ENCODE measurements at places on chromosomes 5 and 9.

GRCh38 chr5:120644516-120644915, 180.4 kb downstream of the PRR16 start:
- no peak for DNase-seq

- DNase-seq, result no peak
Observed at GRCh38 chr5:139293202-139293506, 386 bp upstream of the MATR3 start.

GRCh38 chr5:35640623-35641022, 23.0 kb downstream of the SPEF2 start:
- DNase-seq, result no peak

GRCh38 chr5:78760366-78760765, 111.8 kb upstream of the LHFPL2 start:
- DNase-seq, result no peak

- no peak for DNase-seq
Observed at GRCh38 chr5:164233791-164234190, 728.4 kb downstream of the MAT2B start.

GRCh38 chr5:57316798-57317327, 143.0 kb downstream of the GPBP1 start:
- DNase-seq, result no peak

DNA sequence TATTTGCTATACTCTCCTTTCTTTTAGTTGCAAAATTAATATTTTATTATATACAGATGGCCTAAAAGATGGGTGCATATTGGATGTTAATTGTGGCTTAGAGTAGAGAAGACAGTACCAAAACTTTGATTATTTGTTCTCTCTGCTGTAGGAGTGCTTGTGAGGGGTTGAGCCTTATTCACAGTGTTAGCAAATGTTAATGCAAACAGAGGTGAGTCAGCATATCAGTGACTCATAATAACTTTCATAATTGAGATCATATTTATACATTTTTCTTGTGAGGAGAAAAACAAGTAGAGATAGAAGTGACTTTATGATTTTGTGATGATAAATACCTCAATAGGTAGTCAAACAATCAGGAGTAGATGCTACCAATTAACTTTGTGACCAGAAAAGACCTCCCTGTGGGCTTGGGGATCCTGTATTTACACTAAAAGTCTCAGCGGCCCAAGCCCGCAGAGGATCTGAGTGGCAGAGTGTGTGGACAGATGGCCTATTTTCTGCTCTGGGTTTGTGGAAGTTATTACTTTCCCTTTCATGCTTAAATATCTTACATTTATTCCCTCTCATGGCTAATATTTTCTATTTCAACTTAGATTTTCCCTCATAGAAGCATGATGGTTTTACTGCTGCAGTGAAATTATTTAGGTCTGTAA, 226.5 kb downstream of the TAF11L14 start:
- DNase-seq, result no peak

- no peak for DNase-seq
Observed at GRCh38 chr5:156191547-156191946, 135.4 kb upstream of the SGCD start.

All from CD4-positive, alpha-beta T cell treated with Interleukin-1 beta for 1 hour (primary cell).